Endodermal cell (in vitro differentiated cells): ENCODE measurements at places on chromosomes 16 and 17. TPM values are rescaled to one million over a fixed set of nuclear protein-coding genes. Genes with fewer than 3 reads are reported as not detected.

- no peak for DNase-seq
Measured at GRCh38 chr16:78461496-78462287, 362.2 kb downstream of the WWOX start.

DNA sequence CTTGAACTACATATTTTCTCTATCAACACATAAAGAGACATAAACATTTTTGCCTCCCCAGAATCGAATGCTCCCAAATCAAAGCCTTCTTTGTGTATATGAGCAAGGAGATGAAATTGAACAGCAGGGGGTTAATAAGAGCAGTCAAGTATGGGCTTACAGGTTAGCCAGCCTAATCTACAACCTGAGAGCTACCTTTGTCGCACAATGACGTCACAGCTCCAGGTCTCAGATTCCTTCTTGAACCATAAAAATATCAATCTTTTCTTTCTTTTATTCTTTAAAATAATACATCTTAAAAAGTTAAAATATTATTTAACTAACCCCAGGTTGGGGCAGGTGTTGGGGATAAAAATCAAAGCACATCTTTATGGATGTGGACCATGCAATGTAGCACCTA lies 482.9 kb upstream of the CDH11 start:
- DNase-seq: no peak

DNA sequence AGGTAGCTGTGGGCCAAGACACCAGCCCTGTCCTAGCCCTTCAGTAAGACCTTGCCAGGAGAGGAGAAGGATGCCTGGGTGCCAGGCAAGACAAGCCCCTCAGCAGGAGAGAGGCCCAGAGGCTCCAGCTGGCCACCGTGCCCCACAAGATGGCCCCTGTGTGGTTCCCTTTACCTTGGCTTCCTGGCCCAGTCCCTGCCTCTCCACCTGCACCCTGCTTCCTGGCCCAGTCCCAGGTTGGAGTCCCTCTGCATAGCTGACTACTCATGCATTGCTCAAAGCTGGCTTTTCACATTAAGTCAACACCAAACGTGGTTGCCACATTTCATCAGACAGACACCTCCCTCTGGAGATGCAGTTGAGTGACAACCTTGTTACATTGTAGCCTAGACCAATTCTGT lies 4.0 kb downstream of the SYNGR3 start:
- DNase-seq: no peak

GRCh38 chr17:1154704-1155103 lies 25.1 kb downstream of the ABR start:
- no peak for DNase-seq

DNA sequence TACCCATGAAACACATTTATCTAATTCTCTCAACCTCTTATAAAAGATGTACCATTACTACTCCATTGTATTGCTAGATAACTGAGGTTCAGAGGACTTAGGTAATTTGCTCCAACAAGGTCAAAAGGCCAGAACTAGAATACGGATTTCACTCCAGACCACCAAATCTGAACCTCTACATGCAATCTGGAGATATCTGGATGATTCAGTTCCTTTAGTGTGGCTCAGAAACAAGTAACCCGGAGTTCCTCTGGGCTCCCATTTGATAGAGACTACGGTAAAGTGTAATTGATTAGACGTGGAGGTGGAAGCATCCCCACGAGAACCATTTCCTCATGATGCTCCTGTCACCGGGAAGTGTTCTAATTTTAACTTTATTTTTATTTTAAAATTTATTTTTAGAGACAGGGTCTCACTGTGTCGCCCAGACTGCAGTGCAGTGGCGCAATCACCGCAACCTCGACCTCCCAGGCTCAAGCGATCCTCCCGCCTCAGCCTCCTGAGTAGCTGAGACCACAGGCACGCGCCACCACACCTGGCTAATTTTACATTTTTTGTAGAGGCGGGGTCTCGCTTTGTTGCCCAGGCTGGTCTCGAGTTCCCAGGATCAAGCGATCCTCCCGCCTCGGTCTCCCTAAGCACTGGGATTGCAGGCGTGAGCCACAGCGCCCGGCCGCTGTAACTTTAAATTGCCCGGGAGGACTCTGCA lies 608 bp upstream of the COX10 start:
- DNase-seq: no peak

- no peak for DNase-seq
Measured at GRCh38 chr17:71247441-71248015, 873.3 kb upstream of the SOX9 start.

The RRAD gene
- total RNA-seq: 0.55 TPM in 1 of 3 replicates, not detected in the others

The TNFRSF13B gene
- 0.78 to 3.3 TPM (median 0.97 TPM) in 3 replicates for total RNA-seq

The LDAF1 gene
- total RNA-seq: 15.4 and 16.5 TPM in 2 replicates

DNA sequence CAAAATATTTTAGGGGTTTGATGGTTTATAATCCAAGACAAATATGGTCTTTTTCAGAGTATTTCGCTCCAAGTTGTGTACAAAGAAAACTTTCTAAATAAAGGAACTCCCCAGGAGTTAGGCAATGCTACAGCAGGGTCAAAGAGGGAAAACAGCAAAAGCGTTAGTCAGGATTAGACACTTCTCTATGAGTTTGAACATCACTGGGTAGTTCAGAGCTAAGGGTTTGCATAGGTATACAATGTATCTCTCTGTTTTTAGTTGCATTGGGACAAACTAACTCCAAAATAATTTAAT lies 34.8 kb downstream of the FAM20A start:
- DNase-seq: no peak

GRCh38 chr16:78755751-78756661 lies 656.6 kb downstream of the WWOX start:
- DNase-seq: no peak

The ST6GALNAC1 gene
- 0.25 TPM in 1 of 2 replicates, not detected in the other for total RNA-seq

GRCh38 chr17:21213638-21214014 lies 335 bp downstream of the TMEM11 start:
- no peak for DNase-seq

DNA sequence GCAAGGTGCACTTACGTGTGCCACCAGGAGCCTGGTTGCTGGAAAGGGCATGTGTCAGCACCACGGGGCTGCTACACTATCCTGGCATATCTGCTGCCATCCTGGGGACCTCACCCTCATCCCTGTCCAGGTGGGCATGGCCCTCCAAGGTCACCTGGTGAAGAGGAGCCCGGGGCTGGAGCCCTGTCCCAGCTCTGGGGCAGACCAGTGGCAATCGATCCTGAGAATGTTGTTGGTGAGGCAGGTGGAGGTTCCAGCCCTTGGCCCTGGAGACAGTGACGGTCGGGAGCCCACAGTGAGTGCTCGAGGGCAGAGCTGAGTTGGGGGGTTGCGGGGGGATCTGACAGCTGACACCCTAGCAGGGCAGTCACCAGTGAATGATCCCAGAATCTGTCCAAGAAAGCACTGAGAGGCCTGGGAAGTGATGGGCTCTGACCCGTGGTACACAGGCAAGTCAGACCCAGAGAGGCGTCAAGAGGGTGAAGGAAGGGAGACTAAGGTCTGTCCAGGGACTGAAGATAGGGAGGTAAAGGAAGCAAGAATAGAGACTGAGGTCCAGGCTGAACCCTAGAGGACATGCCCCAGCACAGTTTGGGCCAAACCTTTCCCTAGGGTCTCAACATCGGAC lies 17.6 kb downstream of the POLR3K start:
- DNase-seq: no peak

DNA sequence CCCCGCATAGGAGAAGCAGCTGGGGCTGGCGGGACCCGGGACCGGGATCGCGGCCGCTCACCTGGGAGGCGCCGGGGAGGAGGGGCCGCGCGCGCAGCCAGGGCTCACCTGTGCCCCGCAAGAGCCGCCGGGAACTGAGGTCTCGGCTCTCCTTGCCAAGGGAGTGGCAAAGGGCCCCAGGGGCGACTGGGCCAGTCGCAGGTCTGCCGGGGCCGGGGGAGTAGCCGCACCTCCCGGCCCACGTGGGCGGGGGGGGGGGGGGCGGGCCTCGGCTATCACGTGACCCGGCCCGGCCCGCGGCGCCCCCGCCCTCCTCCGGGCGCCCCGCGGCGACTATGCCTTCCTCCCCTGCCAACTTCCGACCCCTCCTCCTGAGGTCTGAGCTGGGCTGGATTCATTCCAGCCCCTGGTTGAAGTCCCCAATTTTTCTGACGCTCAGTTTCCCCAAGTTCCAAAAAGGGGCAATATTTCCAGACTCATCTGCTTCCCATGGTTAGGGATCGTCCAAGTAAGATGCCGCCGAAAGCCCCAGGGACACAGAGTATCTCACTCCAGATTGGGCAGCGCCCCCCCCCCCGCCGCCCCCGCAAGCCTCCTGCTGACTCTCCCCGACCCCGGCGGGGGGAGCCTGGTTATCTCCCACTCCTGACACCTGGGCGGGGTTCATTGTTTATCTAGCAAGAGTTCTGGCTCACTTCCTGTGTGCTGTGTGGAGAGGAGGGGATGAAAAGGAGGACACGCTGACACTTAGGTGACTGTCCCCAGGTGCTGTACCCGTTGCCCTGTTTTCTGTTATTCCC lies at the start of gene TMC6:
Gene TMC6 (minus strand): TSS at position 205 of the 800 bp plus-strand sequence. CDS start 1,923 bp downstream, outside the sequence.
- DNase-seq: peak; percentile 97
